ENCODE measurements at places on chromosomes 1 and 21.

DNA sequence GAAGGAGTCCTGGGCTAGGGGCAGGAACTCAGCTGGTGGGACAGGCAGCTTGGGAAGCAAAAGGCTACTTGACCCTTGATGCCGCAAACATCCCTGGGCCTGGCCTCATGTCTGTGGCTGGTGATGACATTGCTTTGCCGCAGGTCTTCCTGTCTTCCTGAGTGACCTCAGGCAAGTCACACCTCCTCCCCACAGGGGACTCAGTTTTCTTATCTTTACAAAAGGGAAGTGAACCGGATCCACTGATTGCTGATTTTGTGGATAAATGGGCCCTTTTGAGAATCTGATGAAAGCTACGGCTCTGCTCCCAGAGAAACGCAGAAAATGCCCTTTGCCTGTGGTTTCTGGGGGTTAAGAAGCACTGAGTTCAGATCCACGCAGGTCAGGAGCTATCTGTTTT lies 20.7 kb downstream of the PLOD1 start:
- DNase-seq, result no peak

- DNase-seq, result no peak
Measured at GRCh38 chr21:36535618-36536241, 55.8 kb upstream of the CLDN14 start.

GRCh38 chr1:20840731-20841130 lies 53.6 kb upstream of the HP1BP3 start:
- DNase-seq, result no peak

- no peak for DNase-seq
Measured at GRCh38 chr1:145979746-145980456, 15.4 kb downstream of the POLR3GL start.

DNA sequence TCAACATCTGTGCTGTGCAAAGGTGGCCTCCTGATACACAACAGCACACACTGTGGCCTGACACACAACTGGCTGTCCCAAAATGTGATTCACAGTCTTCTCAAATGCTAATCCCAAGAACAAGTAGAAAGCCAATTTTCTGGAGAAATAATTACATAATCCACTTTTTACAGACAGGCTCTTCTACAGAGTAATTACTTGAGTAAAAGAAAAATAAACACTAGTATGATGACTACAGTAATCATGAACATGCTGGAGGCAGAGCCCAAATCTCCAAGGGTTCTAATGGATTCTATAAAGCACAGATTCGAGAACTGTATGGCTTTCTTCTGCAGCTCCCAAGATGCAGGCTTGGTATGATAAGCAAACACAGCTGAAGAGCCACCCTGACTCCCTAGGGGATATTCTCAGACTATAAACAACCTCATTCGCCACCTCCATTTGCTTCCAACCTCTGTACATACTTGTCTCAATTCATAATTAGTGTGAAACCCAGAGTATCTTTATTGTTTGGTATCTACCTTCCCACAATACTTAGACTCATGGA lies 81.9 kb downstream of the SIPA1L2 start:
- no peak for DNase-seq

- DNase-seq, result no peak
Measured at GRCh38 chr1:234564035-234565029, 45.6 kb downstream of the IRF2BP2 start.

- no peak for DNase-seq
Measured at GRCh38 chr1:165855010-165855838, 27.8 kb downstream of the UCK2 start.

DNA sequence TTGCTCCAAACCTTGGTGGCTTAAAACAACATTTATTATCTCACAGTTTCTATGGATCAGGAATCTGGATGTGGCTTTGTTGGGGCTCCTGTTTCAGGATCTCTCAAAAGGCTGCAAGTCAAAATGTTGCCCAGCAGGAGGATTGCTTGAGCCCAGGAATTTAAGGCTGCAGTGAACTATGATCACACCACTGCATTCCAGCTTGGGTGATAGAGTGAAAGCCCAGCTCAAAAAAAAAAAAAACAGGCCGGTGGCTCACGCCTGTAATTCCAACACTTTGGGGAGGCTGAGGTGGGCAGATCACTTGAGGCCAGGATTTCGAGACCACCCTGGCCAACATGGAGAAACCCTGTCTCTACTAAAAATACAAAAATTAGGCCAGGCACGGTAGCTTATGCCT lies 30.0 kb downstream of the BCAS2 start:
- DNase-seq, result no peak

- DNase-seq, result no peak
Measured at GRCh38 chr1:38121231-38121680, 74.7 kb upstream of the POU3F1 start.

GRCh38 chr1:176843352-176844297 lies 320.9 kb downstream of the ASTN1 start:
- no peak for DNase-seq

DNA sequence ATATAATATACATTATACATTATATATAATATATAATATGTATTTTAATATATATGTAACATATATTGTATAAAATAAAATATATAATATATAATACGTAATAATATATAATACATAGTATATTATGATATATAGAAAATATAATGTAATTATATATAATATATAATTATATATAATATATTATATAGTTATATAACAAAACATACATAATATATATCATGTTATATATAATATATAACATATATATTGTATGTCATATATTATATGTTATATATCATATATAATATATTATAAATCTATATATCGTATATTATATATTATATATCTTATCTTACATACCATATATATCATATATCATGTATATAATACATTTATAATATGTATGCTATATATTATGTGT lies 248.2 kb upstream of the TPTE start:
- DNase-seq, result no peak

DNA sequence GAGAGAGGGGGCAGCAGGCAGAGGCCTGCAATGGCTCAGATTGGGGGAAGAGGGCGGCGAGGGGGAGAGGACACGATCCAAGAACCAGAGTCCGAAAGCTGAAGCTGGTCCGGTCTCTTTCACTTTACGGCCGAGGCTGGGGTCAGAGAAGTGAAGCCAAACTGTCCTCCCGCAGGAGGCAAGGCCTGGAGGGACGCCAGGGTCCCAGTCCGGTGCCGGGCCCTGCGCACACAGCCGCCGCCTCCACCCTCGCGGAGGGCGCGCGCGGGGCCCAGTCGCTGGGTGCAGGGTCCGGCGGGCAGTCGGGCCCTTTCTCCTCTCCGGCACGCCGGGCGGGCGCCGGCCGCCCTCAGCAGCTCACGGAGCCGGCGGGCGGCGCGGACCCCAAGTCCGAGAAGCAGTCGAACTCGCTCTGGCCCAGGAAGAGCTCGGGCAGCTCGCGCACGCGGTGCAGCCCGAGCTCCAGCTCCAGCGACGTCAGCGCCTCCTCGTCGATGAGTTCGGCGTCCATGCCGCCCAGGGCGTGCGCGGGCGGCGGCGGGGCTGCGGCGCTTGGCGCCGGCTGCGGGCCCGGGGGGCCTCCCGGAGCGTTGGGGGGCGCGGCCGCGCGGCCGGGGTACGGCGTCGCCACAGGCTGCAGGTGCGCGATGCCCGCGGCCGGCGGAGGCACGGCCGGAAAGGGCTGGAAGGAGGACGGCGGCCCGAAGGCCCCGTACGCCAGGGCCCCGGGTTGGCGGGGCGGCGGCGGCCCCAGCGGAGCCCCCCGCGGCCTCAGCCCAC lies 749 bp downstream of the CITED4 start:
- no peak for DNase-seq

- no peak for DNase-seq
Measured at GRCh38 chr1:230705289-230706019, 8.5 kb downstream of the AGT start.

DNA sequence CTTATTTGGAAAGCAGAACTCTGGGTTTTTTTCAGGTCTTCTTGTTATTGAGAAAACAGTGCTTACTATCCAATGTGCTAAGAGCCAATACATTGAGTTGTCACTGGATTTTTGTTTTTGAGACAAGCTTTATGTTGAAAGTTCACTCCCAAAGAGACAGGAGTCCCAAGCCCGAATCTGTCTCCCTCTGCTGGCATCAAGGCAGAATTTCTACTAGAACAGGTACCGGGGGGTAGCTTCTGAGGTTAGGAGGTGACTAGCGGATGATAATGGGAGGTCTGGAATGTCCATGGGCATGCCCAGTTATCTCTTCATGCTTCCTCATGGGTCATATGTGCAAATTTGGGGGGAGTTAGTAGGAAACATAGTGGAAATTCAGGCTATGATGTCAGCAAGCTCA lies 25.1 kb downstream of the ZNF124 start:
- no peak for DNase-seq

- DNase-seq, result no peak
Measured at GRCh38 chr1:9874959-9875635, 35.0 kb downstream of the CTNNBIP1 start.

- no peak for DNase-seq
Measured at GRCh38 chr1:201773764-201774163, 55.2 kb upstream of the IPO9 start.

DNA sequence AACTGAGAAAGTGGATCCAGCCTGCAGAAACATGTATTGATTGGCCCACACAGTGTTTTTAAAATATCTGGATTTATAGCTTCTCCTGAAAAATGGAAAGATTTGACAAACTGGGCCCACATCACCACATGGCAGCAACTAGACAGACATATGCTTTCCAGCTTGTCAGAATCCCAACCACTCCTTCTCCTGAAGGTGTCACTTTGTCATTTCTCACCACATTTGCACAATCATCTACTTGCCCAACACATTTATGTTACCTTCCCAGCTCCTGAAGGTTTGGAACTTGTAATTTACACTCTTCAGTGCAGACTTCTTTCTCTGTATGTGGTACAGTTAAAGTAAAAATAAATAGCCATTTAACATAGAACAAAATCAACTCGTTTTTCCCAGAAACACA lies 126.1 kb upstream of the KIAA1614 start:
- no peak for DNase-seq

Data from cortex of kidney (tissue), 1 donor.